Stimulated activated CD8-positive, alpha-beta memory T cell treated with anti-CD3 and anti-CD28 coated beads, Interleukin-15, amount 100 ng/mL, for 48 hours (primary cell): ENCODE measurements at places on chromosomes 1 and 21.

- DNase-seq = no peak
Measured at GRCh38 chr1:24380508-24380907, 33.1 kb downstream of the STPG1 start.

DNA sequence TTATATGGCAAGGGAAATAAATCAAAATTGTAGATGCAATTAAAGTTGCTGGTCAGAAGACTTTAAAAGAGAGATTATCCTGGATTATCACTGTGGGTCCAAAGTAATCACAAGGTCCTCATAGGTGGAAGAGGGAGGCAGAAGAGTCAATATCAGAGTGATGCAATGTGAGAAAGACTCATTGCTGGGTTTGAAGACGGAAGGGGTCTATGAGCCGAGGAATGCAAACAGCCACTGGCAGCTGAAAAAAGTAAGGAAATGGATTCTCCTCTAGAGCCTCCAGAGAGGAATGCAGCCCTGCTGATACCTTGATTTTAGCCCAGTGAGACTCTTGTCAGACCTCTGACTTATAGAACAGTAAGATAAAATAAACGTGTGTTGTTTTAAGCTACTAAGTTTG is 59.8 kb upstream of the MUTYH start:
- DNase-seq = no peak

GRCh38 chr1:155202198-155202597 is 5.5 kb downstream of the THBS3 start:
- DNase-seq = no peak

DNA sequence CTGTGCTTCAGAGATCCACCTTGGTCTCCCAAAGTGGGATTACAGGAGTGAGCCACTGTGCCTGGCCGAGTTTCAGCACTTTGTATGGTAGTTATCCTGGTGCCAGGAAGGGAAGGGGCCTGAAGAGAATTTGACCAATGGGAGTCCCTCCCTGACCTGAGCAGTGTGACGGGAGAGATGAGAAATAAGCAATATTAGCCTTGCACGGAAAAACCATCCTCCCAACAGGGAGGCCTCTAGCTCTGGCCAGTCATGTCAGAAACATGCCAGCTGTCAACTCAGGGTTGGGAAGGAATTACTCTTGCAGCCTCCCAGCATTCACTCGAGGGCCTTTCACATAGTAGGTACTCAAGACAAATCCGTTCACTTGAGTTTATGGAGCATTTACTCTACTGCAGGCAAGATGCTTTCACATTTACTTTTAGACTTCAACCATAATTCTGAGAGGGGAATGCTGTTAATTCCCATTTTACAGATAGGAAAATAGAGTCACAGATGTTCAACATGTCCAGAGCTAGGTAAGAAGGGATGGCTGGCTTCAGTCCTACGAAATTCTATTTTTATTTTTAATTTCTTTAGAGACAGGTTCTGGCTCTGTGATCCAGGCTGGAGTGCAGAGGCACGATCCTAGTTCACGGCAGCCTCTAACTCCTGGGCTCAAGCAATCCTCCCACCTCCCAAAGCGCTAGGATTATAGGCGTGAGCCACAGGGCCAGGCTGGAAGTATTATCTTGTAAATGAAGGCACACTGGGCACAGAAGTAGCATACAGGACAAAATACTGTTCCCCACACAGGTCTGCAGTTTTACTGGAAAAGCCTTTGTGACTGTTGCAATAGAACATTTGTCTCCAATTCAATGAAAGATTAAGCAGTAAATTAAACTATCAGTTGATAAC is 3.2 kb upstream of the ATP13A2 start:
- no peak for DNase-seq

- no peak for DNase-seq
Measured at GRCh38 chr1:188022661-188023060, 1193.9 kb downstream of the PLA2G4A start.

DNA sequence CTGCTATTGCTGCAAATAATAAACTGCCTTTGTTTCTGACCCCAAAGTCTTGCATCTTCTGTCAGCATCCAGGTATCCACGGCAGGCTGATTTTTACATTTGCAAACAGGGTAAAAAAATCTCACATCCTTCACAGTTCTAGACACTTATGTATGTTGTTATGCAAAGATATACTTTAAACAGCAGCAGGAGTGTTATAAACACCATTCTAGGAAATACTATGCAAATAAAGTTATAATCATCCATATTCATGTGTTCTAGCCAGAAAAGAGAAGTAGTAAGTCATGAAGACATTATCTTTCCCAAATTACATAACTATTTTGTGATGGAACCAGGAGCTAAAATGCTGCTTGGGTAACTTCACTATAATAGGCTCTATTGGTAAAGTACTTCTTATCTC is 534.2 kb downstream of the LTN1 start:
- no peak for DNase-seq

GRCh38 chr1:41006942-41007865 is 14.3 kb downstream of the SLFNL1 start:
- no peak for DNase-seq

DNA sequence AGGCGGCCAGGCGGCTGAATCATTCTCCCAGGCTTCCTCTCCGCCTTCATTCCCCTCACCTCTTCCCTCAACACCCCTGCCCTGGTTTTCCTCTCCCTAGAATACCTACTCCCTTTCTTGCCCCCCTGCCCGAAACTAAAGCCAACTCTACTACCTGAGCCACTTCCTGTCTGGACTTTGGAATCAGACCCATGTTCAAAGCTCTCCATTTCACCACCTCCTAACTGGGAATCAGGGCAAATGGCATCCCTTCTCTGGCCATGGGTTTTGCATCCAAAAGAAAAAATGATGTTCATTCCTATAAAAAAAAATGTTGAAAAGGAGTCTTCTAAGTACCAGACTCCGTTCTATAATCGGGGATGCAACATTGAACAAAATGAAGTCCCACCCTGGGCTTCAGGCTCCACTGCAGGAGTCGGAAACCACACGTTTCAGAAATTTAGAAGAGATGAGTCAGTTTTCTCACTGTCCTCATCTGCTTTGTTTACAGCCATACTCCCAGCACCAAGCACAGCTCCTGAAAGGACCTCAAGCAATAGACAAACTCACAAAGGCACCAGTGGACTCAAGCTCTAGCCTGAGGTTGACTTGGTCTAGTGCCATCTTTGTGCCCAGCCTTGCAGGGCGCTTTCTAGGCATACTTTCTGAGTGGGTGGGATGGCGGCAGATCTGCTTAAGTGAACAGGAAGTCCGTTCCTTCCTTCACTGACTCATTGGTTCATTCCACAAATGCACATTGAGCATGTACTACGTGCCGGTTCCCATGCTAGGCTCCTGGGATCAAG is 176.2 kb downstream of the IGSF21 start:
- no peak for DNase-seq

GRCh38 chr1:114324662-114324965 is 170.9 kb upstream of the SYT6 start:
- DNase-seq = no peak

- no peak for DNase-seq
Measured at GRCh38 chr21:45415943-45416611, 11.1 kb downstream of the COL18A1 start.

GRCh38 chr1:47572731-47573430 is 135.0 kb downstream of the FOXD2 start:
- DNase-seq = no peak

GRCh38 chr1:221725735-221726672 is 15.9 kb downstream of the DUSP10 start:
- no peak for DNase-seq

- DNase-seq = no peak
Measured at GRCh38 chr1:43367026-43367903, 546 bp downstream of the ELOVL1 start.

DNA sequence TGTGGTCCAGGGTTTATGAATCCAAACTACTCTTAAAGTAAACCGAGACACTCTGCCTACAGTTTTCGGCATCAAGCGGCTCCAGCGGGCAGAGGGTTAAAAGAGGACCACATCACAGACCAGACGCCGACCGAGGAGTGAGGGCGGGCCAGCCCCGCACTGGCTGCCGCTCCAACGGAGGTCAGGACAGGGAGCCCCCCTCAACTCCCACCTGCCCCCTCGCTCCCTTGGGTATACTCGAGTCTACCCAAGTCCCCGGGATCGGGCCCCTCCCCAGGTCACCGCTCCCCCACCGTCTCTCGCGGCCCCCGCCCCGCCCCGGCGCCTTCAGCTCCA is 312 bp downstream of the ARNT start:
- no peak for DNase-seq

DNA sequence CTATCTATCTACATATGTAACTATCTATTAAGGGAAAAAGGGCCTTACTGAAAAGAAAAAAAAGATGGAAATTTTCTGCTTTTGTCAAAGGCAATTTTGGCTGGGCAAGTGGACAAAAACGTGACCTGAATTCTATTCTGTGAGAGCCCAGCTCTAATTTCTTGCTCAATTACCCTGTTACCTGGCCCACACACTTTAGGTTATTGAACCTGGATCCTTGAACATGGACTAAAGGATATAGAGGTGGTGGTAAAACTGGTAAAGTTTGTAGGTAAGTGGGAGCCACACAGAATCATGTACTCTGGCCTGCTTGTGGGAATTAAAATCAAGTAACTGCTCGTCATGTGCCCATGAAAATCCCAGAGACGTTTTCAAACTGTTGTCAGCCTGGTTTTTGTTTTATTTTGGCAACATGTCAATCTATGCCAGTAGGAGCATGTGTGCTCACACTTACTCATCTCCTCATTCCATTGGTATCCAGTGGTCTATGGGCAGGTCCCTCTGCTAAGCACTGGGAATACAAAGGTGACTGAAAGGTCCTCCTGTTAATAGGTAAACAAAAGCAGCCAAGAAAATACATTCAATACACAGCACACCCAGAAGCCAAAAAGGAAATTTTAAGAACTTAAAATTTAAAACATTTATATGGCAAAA is 113.7 kb upstream of the WARS2 start:
- no peak for DNase-seq

DNA sequence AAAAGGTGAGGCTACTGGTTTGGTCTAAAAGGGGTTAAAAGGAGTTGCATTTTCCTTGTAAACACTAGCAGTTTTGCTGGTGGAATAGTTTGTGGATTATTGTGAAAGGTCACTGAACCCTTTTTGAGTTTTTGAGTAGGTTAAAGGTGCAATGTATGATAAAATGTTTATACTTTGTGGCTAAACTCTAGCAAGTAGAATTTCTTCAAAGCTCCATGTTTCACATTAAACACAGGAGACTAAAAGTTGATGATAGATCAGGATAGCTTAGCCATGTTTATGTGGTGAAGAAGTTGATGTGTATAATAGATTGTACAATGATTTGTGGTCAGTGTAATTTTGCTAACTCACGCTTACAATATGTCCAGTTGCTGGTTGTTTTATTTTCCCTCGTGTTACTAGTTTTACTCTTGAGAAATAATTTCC is 13.1 kb downstream of the ZNF326 start:
- no peak for DNase-seq

GRCh38 chr1:156822680-156823079 is 6.0 kb upstream of the SH2D2A start:
- no peak for DNase-seq

- DNase-seq = no peak
Measured at GRCh38 chr1:241447031-241447644, 72.4 kb downstream of the FH start.
